Renal cortex interstitium (tissue), 15 donors: ENCODE measurements at places on chromosomes 12 and 14. TPM values are rescaled to one million over a fixed set of nuclear protein-coding genes. Genes with fewer than 3 reads are reported as not detected.

The METTL17 gene
- polyA plus RNA-seq: 94.9 TPM

The KRT86 gene
- polyA plus RNA-seq: not detected

The AMN gene
- polyA plus RNA-seq: 52.1 TPM

The TMEM253 gene
- polyA plus RNA-seq: 1.6 TPM

The TMEM19 gene
- polyA plus RNA-seq: 37.3 TPM

The SLC25A21 gene
- polyA plus RNA-seq: 3.2 TPM

The IL23A gene
- polyA plus RNA-seq: 0.78 TPM

The C14orf39 gene
- 1.1 TPM for polyA plus RNA-seq

The RFX4 gene
- polyA plus RNA-seq: 0.26 TPM

The IL31 gene
- polyA plus RNA-seq: 0.33 TPM
